NCI-H510A (cell line): ENCODE measurements at places on chromosomes 11 and 22.

- no peak for DNase-seq
Observed at GRCh38 chr22:22687638-22688500, 43.5 kb downstream of the GGTLC2 start.

DNA sequence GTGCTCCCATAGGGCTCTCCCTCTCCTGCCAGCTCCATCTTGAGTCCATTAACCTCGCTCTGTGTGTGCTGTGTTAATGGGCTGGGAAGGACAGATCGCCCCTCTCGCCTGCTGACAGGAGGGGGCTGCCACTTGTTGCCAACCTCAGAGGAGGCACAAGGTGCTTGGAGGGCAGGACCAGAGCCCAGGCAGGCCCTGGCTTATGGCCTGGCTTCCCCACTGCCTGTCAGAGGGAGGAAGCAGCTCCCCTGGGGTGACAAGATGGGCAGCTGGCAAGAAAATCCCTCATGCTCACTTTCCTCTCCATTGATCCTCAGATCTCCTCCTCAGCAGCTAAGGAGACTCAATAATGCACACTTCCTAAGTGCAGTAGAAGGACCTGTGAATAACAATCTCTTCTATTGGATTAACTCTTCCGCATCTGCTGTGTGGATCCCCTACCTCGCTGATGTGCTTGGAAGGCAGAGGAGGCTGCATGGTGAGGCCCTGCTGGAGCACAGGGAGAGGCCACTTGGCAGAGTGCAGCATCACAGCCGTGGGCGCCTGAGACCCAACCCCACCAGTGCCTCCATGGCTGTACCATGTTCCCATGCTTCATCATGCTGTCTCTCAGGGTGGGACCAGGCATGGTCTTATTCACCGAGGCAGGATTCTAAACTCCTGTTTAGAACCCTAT lies 70.3 kb downstream of the TRIM29 start:
- no peak for DNase-seq

DNA sequence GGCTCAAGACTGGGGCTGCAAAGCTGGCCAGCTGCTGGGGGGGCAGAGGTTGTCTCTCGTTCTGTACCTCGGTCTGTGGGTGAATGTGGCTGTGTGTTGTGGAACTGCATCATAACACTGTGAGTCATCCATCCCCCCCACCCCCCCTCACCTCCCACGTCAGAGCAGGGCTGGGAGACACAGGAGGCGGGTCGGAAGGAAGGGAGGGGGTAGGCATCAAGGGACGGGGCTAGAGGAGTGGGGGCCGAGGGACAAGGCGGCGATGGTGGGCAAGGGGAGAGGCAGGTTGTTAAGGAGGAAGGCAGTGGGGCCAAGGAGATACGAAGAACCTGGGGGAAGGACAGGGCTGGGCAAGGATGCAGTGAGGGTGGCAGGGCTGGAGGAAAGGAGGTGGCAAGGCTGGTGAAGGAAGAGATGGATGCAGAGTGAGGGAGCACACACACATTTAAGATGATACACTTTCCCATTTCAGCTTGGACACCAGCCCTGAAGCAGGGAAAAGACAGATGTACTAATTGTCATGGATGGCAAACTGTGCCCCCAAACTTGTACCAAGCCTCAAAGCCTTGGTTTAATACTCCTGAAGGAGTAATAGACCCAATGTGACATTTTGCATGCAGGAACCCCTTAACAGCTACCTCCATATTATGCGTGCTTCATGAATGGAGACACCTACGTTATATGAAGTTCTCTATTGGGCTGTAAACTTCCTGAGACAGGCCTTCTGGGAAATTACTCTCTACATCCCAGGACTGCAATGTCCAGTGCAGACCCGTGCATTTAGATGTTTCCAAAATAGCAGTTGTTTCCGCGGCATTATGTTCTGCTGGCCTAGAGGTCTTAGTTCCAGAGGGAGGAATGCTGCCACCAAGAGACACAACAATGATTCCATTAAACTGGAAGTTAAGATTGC lies at the start of gene YPEL4:
TSS of gene YPEL4 (minus strand) at position 87 of the 913 bp plus-strand sequence. CDS start 2,805 bp downstream, outside the sequence.
- DNase-seq = no peak

- no peak for DNase-seq
Observed at GRCh38 chr11:116596346-116597260, 176.2 kb downstream of the BUD13 start.

DNA sequence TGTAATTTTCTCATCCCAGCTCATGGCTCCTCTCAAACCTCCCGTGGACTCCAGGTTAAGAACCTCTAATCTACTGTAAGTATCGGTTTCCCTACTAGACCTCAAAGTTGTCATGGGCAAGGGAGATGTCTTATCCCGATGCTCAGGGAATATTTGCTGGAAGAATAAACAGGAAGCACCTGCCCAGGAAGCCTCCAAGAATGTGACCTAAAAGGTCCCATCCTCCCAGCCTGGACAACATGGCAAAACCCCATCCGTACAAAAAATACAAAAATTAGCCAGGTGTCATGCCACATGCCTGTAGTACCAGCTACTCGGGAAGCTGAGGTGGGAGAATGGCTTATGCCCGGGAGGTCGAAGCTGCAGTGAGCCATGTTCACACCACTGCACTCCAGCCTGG lies 62.4 kb downstream of the APOL1 start:
- no peak for DNase-seq

DNA sequence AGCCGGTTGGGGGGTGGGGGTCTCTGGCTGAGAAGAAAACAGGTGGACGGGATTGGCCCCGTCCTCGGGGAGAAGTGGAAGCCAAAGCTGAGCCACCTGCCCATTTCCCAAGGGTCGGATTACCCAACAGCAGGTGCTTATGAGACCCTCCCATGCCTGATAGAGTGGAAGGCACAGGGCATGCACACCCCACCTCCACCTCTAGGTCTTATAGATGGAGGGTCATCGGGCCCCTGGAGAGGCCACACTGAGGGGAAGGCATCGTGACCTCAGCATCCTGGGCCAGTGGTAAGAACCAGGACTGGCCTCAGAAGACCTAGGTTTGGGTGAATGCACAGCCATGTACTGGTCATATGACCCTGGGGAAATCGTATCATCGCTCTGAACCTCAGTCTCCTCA lies 85.9 kb downstream of the BUD13 start:
- no peak for DNase-seq

- no peak for DNase-seq
Observed at GRCh38 chr22:26367402-26368245, 61.4 kb upstream of the ASPHD2 start.

DNA sequence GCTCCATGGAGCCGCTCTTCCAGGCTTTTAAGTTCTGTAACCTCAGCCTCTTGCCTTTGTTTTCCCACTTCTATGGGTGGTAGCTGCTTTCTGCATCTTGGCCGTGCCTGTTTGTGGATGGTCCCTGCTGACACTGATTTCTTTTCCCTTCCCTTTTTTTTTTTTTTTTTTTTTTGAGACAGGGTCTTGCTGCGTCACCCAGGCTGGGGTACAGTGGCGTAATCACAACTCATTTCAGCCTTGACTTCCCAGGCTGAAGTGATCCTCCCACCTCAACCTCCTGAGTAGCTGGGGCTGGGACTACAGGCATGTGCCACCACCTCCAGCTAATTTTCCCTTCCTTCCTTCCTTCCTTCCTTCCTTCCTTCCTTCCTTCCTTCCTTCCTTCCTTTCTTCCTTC lies 57.7 kb upstream of the EP300 start:
- no peak for DNase-seq

DNA sequence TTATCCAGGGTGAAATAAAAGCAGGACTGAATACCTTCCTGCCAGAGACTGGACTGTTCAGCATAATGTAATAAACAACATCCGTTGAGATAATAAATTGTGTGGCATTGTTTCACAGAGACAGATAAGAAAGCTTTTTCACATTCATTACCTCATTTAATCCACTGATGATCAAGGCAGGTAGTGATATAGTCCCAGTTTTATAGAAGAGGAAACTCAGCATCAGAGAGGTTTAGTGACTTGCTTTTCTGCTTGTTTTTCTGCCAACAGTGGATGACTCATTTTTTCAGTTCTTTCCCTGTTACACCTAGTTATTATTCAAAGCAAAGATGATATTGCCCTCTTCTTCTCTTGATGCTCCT lies 4.0 kb downstream of the MYO18B start:
- DNase-seq = no peak
